Kidney glomerular epithelial cell (primary cell): ENCODE measurements at places on chromosomes 6 and 20.

DNA sequence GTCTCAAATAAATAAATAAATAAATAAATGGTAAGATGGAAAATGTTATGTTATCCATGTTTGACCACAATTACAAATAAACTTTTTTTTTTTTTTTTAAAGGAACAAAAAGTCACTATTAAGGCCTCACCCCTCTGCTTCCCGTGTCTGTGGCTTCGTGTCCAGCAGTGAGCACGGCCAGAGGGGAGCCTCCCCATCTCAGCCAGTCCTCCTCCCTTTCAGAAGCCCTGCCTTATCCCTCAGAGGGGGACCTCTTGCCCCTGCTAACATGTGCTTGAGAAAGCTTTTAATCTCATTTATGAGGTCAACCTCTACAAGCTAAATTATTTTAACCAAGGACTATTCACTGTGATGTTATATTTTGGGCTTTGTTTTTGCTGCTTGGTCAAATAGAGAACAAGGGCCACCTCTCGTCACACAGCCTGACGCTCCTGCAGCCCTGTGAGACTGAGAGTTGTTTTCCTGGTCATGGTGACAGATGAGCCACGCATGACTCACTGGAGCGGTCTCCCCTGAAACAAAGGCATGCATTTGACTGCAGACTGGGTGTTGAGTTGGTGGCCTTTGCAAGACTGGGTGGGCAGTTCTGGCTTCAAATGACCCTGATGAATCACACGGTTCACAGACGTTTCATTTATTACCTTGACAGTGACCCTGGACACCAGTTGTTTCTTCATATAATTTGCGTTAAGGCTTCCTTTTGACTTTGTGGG is 131.8 kb downstream of the TIAM2 start:
- DNase-seq: peak; percentile 70

DNA sequence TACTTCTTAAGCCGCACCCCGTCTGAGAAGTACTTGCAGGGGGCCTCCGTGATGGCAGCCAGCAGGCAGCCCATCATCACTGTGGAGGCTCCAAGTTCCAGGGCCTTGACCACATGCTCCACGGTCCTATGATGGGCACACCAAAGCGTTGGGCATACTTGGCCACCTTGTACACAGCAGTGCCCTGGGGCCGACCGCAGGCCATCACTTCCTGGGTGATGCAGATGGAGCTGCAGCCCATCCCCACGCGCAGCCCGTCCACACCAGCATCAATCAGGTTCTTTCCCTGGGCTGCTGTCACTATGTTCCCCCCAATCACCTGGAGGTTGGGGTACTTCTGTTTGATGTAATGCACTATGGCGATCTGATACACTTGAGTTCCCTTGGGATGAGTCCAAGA is 19.8 kb upstream of the RNF144B start:
- no peak for DNase-seq

DNA sequence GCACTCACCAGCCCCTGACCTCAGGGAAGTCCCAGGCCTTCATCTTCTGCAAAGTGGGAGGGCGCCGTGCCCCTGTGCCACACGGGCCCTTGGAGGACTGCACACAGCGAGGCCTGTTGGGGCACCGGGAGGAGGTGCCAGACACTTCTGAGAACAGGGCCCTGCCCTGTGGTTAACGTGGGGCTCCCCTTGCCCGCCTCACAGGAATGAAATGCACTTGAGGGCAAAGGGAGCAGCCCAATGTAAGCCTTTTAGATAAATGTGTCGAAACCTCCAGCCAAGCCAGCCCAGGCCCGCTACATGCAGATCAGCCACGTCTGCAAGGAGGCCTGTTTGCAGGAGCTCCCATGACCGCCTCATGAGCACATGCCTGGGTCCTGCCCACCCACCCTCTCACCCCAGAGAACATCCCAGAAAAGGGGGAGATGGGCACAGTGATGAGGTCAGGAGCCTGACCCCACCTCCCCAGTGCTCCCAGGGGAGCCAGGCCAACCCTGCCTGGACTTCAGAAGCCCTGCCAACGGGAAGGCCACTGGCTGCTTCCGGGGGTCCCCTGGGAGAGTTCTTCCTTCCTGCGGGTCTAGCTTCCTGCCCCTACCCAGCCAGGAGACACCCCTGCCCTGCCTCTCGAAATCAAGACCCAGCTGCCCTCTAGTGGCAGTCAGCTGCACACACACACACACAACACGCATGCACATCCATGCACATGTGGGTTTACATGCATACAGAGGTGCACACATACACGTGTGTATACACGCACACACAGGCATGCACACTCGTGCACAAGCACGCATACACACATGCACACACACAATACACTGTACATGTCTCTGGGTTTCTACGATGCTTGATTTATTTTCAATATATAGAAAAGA is 178.7 kb downstream of the TAF4 start:
- DNase-seq: no peak

DNA sequence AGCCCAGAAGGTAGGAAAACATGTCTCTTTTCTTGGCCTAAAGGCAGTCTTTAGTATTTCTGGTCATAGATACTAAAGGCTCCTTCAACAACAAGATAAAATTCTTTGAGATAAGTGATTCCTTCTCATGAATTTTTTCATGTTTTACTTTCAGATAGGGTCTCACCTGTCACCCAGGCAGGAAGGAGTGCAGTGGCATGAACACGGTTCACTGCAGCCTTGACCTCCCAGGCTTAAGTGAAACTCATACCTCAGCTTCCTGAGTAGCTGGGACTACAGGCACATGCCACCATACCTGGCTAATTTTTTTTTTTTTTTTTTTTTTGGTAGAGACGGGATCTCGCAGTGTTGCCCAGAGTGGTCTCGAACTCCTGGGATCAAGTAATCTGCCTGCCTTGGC is 9.1 kb downstream of the PNLDC1 start:
- no peak for DNase-seq

DNA sequence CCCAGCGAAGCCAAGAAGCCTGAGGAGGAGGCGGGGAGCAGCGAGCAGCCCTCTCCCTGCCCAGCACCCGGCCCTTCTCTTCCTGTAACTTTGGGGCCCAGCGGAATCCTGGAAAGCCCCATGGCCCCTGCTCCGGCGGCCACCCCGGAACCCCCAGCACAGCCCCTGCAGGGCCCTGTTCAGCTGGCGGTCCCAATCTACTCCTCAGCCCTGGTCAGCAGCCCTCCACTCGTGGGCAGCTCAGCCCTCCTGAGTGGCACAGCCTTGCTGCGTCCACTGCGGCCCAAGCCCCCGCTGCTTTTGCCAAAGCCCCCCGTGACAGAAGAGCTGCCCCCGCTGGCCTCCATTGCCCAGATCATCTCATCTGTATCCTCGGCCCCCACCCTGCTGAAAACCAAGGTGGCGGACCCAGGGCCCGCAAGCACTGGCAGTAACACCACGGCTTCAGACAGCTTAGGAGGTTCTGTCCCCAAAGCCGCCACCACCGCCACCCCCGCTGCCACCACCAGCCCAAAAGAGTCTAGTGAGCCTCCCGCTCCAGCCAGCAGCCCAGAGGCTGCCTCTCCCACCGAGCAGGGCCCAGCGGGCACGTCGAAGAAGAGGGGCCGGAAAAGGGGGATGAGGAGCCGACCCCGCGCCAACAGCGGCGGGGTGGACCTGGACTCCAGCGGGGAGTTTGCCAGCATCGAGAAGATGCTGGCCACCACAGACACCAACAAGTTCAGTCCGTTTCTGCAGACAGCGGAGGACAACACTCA is 81.9 kb downstream of the SSR1 start:
- no peak for DNase-seq

GRCh38 chr6:55277646-55278045 is 49.6 kb upstream of the GFRAL start:
- DNase-seq: no peak

- DNase-seq: no peak
Measured at GRCh38 chr6:5335020-5335419, 73.7 kb downstream of the FARS2 start.

DNA sequence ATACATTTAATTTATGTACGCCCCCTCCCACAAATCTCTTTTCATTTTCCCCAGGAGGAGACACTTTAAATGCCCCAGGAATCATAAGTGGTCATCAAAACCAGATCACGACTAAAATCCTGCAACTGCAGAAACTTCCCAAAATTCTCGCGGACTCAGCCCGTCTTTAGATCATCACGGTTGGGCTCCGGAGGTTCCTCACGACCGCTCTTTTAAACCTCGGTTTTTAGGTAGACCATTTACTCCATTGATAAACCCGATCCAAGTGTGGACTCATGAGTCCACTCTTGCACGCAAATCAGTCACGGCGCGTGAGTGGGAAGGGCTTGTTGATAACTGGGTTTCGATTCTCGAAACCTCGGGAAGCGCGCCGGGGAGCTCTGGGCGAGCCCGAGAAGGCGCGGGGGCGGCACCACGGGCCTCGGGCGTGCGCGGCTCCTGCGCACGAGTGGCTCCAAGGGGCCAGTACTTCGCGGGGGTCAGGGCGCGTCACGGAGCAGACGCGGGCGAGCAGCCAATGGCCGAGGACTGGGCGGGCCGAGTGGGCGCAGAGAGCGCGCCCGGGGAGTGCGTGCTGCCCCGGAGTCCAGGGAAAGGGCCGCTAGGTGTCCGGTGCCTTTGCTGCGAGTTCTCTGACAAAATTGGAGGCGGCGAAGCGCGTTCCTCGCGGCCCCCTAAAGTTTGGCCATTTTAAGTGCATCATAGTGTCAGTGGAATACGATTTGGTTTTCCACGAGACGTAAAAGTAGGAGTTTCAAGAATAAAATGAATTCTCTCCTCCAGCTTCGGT is 635 bp upstream of the TENT5A start:
- DNase-seq: peak; percentile 83

DNA sequence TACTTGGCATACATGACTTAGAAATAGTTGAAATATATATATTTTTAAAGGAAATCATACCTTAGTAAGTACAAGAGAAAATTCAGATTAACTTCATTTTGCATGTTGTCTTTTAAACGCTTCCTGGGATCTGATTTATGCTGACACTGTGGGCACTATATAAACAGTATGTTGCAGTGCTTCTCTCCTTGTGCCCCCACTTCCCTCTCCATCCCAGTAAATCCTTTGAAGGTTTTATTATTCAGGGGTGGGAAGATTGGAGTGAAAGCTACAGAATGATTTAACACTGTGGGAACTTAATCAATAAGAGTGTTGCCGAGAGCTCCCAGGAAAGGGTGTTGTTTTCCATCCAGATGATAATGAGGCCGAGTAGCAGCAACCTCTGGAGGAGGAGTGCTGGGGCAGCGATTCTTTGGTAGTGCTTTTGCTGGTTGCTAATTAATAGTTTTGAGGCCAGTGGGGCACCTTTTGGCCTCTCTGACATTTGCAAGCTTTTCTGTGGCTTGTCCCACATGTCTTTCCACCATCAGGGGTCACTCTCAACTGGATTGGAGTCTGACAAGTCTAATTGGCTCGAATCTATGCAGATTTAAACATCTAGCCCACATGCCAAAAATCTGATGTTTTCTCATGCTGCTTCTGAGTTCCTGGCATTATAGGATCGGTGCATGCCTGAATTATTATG is 183.0 kb upstream of the MMS22L start:
- no peak for DNase-seq

GRCh38 chr6:144292372-144292771 is 7.2 kb downstream of the UTRN start:
- DNase-seq: no peak

GRCh38 chr6:161745594-161746141 is 471.8 kb upstream of the AGPAT4 start:
- no peak for DNase-seq

GRCh38 chr6:136764517-136764993 is 27.7 kb downstream of the MAP3K5 start:
- DNase-seq: no peak

DNA sequence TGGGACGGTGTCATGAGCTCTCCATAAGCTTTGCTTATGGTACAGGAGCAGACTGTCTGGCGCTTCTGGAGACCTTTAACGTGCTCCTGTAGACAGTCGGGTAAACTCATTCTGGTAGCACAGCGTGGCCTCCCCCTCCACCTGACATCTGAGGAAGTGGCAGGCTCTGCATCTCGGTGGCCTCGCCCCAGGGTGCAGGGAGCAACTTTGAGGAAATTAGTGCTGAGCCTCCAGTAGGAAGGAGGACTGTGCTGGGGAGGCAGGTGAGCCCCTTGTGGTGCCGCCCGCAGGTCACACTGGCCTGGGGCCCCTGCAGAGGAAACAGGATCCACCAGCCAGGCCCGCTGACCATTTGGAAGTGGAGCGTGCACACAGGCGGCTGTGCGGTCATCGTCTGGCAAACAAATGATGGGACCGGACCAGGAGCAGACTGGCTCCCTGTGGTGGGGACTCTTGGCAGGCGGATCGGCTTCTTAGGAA is 57.9 kb downstream of the SYNJ2 start:
- DNase-seq: no peak

- DNase-seq: no peak
Measured at GRCh38 chr20:10571313-10571815, 102.4 kb downstream of the JAG1 start.

GRCh38 chr6:119985952-119986736 is 636.6 kb upstream of the MAN1A1 start:
- DNase-seq: no peak

- DNase-seq: no peak
Measured at GRCh38 chr20:53227523-53227922, 255.4 kb downstream of the TSHZ2 start.

DNA sequence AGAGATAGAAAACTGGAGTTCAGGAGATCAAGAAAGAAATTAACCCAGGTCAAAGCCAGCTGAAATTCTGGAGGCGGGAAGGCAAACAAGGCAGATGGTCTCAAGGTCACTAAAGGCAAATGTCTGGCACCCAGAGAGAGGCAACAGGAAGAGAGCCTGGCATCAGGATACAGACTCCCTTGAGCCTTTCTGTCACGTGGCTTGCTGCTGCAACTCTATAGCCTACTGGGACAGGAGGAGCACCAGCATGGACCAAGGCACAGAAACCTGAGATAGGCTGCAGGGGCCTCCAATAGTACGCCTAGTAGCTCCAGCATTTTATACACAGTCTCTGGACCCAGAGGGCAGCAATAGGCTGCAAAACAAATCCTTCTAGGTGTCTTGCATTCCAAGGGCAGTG is 75.1 kb downstream of the SEL1L2 start:
- no peak for DNase-seq

GRCh38 chr6:6348256-6348655 is 27.8 kb upstream of the F13A1 start:
- no peak for DNase-seq

DNA sequence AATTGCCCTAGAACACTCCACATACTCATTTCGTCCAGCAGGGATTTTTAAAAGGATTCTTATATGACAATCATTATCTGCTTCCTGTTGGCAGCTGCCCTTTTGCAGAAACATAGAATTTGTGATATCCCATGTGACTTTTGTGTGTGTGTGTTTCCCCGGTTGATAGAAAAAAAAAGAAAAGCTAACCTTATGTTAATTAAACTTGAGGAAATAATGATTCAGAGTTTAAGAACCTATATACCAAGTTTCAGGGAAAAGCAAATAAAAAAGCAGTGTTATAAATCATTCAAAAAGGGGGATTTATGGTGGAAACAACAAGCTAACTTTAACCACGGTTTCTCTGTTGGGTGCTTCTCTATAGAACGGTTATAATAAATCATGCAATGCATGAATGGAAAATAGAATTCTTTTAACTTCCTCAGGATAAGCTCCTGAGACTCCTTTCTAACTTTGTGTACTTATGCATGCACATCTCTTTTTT is 826.9 kb upstream of the EYS start:
- no peak for DNase-seq

DNA sequence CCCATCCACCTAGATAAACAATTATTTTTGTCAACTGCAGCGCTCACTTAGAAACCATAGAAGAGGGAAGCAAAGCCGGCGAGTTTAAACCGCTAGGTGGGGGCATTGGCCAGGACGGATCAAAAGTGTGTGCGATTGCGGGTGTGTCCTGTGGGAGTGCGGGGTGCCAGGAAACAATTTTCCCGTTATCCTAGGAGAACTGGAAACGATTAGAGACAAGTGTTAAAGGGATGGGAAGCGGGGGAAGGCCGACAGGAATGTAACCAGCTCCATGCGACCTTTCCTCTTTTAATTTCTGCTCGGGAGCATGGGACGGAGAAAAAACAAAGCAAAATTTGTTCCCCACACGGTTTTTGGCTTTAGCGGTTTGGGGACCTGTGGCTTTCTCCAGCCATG is 2.8 kb upstream of the HTR1B start:
- DNase-seq: peak; percentile 87
